ENCODE measurements at places on chromosomes 12 and 14. TPM values are rescaled to one million over a fixed set of nuclear protein-coding genes. Genes with fewer than 3 reads are reported as not detected.

- H3K4me1 ChIP-seq = no peaks in the 10 kb centered on the region
- H3K4me3 ChIP-seq = no peak overlapping the region
- H3K27me3 ChIP-seq = no peaks in the 10 kb centered on the region
- DNase-seq = no peak
Measured at GRCh38 chr12:51281202-51281924, 11.1 kb upstream of the SMAGP start.

The TTC6 gene
- not detected for total RNA-seq

- H3K27me3 ChIP-seq = no peaks in the 10 kb centered on the region
- H3K27ac ChIP-seq = no peak overlapping the region
- peak; percentile 57 for DNase-seq
- H3K4me1 ChIP-seq = peaks cover 8% of the 10 kb centered on the region
- no peaks in the 10 kb centered on the region for H3K36me3 ChIP-seq
- H3K4me3 ChIP-seq = no peak overlapping the region
Measured at GRCh38 chr12:47397664-47398281, 308.1 kb downstream of the RPAP3 start.

DNA sequence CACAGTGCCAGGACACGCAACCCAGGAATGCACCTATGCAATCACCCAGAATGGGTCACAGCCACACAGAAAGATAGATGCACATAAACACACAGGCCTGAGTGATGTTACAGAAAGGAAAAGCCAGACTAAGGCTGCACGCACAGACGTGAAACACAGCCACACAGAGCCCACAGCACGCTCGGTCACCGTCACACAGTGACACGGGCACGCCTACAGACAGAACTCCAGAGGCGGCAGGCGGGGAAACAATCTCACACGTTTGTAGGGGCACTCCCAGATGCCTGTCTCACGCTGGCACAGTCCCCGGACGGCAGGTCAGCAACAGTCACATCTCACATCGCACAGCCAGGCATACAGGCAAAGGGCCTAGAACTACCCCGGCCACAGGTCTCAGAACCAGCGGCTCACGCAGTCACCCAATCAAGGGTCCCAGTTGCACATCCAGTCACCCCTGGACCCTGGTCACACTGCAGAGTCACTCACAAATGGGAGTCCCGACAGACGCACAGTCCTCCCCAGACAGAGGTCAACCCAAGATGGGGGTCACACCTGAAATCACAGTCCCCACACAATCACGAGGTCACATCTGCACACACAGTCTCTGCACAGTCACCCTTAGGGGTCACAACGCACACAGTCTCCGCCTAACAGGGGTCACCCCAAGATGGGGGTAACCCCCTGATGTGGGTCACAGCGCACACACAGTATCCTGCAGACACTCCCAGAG lies 790 bp downstream of the SSH1 start:
- H3K27ac ChIP-seq = peak overlapping the region; percentile 67
- H3K27me3 ChIP-seq = peaks cover 6% of the 10 kb centered on the region
- no peak for DNase-seq
- H3K36me3 ChIP-seq = no peaks in the 10 kb centered on the region

The TMEM121 gene
- total RNA-seq = not detected

GRCh38 chr12:34605955-34606748 lies 583.9 kb downstream of the ALG10 start:
- no peak for DNase-seq
- no peaks in the 10 kb centered on the region for H3K4me1 ChIP-seq
- H3K36me3 ChIP-seq = no peaks in the 10 kb centered on the region
- no peak overlapping the region for H3K4me3 ChIP-seq
- H3K27ac ChIP-seq = no peak overlapping the region

The RARG gene
- 9.4 TPM for total RNA-seq

The GSKIP gene
- total RNA-seq = 21.3 TPM

The OTUB2 gene
- total RNA-seq = 0.31 TPM

GRCh38 chr14:81837304-81837703 lies 303.7 kb upstream of the SEL1L start:
- no peak overlapping the region for H3K27ac ChIP-seq
- H3K4me3 ChIP-seq = no peak overlapping the region
- no peak for DNase-seq
- H3K36me3 ChIP-seq = no peaks in the 10 kb centered on the region

- H3K36me3 ChIP-seq = no peaks in the 10 kb centered on the region
- H3K4me1 ChIP-seq = peaks cover 15% of the 10 kb centered on the region
- no peak overlapping the region for H3K4me3 ChIP-seq
Measured at GRCh38 chr14:99574099-99574880, 29.7 kb downstream of the CCDC85C start.

- no peak overlapping the region for H3K27ac ChIP-seq
- no peaks in the 10 kb centered on the region for H3K36me3 ChIP-seq
- H3K27me3 ChIP-seq = no peaks in the 10 kb centered on the region
- DNase-seq = no peak
Measured at GRCh38 chr14:54627540-54628363, 60.8 kb downstream of the SAMD4A start.

DNA sequence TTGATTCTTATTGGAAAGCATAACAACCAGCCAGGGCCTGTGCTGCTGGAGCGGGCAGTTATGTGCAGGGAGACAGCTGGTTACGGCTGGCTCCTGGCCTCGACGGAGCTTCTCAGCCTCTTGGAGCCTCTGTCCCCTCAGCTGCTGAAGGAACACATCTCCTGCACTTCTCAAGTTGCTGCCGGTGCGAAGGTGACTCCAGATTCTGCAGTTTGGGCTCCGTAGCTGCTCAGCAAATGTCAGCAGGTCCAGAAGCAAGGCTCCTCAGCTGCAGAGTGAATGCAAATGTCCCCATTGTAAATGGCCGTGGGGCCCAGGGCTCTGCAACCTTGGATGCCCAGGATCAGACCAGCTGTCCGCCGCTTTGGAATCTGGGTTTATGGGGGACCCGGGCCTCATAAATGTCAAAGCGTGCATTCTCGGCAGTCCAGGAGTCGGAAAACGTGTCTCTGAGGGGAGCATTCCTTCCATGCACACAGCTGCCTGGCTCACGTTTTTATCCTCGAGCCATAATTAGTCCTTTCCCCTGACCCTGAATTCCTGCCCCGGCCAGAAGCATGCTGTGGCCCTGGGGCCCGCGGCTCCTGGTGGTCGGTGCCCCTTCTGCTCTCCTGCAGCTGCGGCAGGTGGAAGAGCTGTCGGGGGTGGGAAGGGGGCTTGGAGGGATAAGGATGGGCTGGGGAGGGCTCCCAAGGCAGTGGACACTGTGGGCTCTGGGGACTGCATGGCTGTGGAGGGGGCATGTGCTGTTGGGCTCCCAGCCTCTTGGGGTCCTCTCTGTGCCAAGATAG lies 106.0 kb downstream of the KIF26A start:
- no peaks in the 10 kb centered on the region for H3K4me1 ChIP-seq

DNA sequence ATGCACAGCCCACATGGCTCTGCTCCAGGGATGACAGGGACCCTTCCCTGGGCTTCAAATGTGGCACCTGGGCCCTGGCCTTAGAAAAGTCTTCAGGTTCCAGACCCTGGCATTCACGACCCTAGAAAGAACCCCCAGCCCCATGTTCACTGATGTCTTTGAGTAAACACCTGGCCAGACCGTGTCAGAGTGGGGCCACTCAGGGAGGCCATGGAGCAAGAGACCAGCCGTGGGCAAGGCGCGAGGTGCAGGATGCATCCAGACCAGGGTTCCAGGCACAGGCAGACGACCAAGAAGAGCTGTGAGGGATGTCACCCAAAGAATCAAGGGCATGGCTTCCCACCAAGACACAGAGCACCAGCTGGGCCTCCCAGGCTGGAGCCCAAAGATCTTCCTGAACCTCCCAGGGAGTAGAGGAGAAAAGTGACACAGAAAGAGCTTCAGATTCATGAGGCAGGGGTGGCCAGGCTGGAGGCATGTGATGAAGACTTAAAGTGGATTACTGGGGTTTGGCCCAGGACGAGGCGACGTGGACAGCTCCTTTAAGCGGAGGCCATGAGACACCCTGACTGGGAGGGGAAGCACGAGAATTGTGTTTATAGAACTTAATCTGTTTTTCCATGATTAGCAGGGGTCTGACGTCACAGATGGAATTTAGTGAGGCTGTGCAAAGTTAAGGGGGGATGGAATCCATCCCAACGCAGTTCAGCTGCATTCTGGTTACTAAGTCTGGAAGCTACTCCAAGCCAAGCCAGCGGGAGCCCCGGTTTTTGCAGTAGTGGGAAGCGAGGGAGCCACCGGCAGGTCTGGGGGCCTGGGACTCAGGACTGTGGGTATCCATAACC lies 61.6 kb downstream of the ARL6IP4 start:
- peaks cover 3% of the 10 kb centered on the region for H3K4me1 ChIP-seq
- H3K27me3 ChIP-seq = no peaks in the 10 kb centered on the region
- no peaks in the 10 kb centered on the region for H3K36me3 ChIP-seq
- no peak overlapping the region for H3K4me3 ChIP-seq

DNA sequence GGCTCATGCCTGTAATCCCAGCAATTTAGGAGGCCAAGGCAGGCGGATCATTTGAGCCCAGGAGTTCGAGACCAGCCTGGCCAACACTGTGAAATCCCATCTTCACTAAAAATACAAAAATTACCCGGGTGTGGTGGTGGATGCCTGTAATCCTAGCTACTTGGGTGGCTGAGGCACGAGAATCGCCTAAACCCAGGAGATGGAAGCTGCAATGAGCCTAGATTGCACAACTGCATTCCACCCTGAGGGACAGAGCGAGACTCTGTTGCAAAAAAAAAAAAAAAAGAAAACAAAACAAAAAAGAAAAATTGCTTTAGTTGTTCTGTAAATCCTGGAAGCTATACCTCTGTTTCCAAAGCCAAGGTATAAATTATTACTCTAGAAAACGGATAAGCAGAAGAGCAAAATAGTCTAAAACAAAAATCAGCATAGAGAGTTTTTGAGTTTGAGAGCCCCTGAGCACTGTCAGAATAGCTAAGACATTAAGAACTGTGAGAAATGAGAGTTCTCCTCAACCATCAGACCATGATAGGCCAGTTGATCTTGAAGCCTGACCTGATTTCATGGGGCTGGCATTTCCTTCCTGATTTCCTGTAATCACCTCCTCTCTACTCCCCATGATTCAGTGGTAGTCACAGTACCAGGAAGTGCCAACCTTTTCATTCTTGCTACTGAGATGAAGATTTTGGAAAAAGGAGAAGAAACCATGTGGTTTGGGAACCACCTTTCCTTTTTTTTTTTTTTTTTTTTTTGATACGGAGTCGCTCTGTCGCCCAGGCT lies 31.7 kb downstream of the ATP2A2 start:
- H3K4me1 ChIP-seq = no peaks in the 10 kb centered on the region
- no peak overlapping the region for H3K27ac ChIP-seq
- H3K4me3 ChIP-seq = no peak overlapping the region
- no peak for DNase-seq
- peaks cover 72% of the 10 kb centered on the region for H3K36me3 ChIP-seq

GRCh38 chr14:29486132-29486531 lies 441.5 kb downstream of the PRKD1 start:
- DNase-seq = no peak
- no peaks in the 10 kb centered on the region for H3K27me3 ChIP-seq
- no peak overlapping the region for H3K4me3 ChIP-seq
- H3K4me1 ChIP-seq = no peaks in the 10 kb centered on the region

GRCh38 chr12:15356951-15357364 lies 34.6 kb downstream of the PTPRO start:
- H3K27ac ChIP-seq = no peak overlapping the region
- H3K27me3 ChIP-seq = no peaks in the 10 kb centered on the region
- no peaks in the 10 kb centered on the region for H3K4me1 ChIP-seq
- DNase-seq = no peak

GRCh38 chr12:31363416-31363809 lies 37.5 kb upstream of the SINHCAF start:
- H3K27ac ChIP-seq = no peak overlapping the region
- DNase-seq = no peak
- H3K4me1 ChIP-seq = peaks cover 11% of the 10 kb centered on the region
- H3K27me3 ChIP-seq = no peaks in the 10 kb centered on the region
- H3K4me3 ChIP-seq = no peak overlapping the region
- H3K36me3 ChIP-seq = no peaks in the 10 kb centered on the region

The JAG2 gene
- total RNA-seq = 48.4 TPM

GRCh38 chr12:29104516-29104915 lies 44.6 kb upstream of the FAR2 start:
- no peaks in the 10 kb centered on the region for H3K36me3 ChIP-seq
- H3K27ac ChIP-seq = no peak overlapping the region
- H3K4me1 ChIP-seq = no peaks in the 10 kb centered on the region
- no peaks in the 10 kb centered on the region for H3K27me3 ChIP-seq
